ENCODE measurements at places on chromosomes 7 and 10.

- no peak for DNase-seq
Measured at GRCh38 chr7:117076426-117076943, 123.2 kb downstream of the ST7 start.

GRCh38 chr7:35359423-35359822 is 105.5 kb upstream of the TBX20 start:
- DNase-seq, result no peak

GRCh38 chr10:43888586-43888985 is 239.9 kb upstream of the ZNF32 start:
- DNase-seq, result no peak

DNA sequence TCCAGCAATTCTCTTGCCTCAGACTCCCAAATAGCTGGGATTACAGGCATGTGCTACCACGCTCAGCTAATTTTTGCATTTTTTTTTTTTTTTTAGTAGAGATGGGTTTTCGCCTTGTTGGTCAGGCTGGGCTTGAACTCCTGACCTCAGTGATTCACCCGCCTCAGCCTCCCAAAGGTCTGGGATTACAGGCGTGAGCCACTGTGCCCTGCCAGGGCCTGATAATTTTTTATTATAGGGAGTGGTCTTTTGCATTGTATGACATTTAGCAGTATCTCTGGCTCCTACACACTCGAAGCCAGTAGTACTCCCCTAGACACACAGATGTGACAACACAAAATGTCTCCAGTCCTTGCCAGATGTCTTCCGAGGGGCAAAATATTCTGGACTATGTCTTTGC is 124.0 kb downstream of the DKK1 start:
- no peak for DNase-seq

GRCh38 chr10:43980313-43980712 is 331.6 kb upstream of the ZNF32 start:
- DNase-seq, result no peak

- no peak for DNase-seq
Measured at GRCh38 chr7:33217595-33217994, 88.2 kb downstream of the BBS9 start.

DNA sequence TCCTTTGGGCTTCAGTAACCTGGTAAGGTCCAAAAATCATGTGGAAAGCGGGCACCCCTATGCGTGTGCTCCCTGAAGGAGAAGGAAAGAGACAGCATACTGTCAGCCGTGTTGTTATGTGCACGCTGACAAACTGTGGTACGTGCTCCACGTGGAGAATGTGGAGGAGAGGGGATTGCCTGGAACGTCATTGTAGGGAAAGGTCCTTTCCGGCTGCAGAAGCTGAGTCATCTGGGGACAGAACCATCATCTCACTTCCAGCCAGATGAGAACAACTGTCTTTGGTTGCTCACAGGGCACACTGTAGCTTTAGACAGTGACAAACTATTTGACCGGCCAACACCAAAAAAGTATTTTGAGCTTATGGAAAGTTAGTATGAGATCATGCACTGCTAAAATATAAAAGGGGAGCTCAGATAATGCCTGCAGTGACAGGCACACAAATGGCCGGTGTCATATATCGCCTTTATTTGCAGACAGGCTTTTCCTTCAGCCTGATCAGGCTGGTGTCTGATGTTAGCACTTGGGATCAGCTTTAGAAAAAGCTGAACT is 38.8 kb upstream of the GRB10 start:
- no peak for DNase-seq

- no peak for DNase-seq
Measured at GRCh38 chr7:128733278-128733645, 5.9 kb upstream of the CALU start.

DNA sequence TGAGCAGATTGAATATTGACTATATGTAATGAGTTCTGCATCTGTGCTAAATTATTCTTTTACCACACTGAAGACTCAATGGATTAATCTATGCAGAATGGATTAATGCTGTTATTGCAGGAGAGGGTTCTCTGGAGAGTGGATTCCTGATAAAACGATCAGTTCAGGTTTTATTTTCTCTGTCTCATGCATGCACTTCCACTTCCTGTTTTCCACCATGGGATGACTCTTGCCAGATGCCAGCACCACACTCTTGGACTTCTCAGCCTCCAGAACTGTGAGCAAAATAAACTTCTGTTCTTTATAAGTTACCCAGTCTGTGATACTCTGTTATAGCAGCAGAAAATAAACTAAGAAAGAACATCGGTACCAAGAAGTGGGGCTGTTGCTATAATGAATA is 207.5 kb downstream of the KCND2 start:
- no peak for DNase-seq

DNA sequence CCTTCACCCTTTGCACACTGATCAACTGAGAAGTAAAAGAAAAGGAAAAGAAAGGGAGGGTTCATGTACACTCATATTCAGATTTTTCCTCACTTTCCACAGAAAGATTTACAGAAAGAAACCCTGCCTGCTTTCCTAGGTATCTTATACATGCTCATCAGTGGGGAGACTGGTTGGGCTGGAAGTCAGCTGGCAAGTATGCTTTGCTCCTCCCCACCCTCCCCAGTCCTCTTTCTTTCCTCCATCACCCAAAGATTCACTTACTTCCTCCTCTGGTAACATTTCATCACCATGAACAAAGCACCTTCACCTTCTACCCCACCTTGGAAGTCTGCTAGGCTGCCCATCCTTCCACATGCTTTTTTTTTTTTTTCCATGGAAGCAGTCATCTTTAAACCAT is 153.2 kb upstream of the NRBF2 start:
- no peak for DNase-seq

DNA sequence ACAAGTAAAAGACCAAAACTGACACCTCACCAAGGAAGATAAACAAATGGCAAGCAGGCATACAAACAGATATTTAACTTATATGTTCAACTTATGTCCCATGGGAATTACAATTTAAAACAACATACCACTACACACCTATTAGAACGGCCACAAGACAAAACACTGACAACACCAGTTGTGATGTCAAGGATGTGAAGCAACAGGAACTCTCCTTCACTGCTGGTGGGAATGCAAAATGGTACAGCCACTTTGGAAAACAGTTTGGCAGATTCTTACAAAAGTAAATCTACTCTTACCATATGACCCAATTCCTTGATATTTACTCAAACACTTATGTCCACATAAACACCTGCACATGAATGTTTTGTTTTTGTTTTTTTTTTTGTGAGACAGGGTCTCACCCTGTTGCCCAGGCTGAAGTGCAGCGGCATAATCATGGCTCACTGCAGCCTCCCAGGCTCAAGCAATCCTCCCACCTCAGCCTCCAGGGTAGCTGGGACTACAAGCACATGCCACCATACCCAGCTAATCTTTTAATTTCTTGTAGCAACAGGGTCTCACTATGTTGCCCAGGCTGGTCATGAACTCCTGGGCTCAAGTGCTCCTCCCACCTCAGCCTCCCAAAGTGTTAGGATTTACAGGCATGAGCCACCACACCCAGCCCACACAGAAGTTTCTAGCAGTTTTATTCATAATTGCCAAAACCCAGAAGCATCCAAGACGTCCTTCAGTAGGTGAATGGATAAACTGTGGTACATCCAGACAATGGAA is 27.3 kb downstream of the HERC4 start:
- no peak for DNase-seq

DNA sequence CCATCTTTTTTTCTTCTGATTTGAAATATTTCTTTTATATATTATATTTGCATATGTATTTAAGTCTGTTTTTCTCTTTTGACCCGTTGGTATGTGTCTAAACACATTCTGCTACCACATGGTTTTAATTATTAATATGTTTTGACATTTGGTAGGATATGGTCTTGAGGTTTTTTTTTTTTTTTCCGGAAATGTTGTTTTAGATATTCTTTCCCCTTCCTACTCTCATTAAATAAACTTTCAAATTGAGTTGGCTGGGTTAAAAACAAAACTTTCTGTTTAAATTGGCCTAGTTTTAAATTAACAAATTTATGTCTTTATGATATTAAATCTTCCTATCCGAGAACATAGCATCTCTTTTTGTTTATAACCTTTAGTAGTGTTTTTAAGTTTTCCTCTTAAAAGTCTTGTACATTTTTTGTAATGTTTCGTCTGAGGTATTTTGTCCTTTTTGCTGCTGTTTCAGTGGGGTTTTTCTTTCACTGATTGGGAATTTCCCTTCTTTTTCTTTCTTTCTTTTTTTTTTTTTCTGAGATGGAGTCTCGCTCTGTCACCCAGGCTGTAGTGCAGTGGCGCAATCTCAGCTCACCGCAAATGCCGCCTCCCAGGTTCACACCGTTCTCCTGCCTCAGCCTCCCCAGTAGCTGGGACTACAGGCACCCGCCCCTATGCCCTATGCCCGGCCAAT is 25.4 kb downstream of the STAM start:
- DNase-seq, result no peak

GRCh38 chr7:116525298-116525912 is 569 bp downstream of the CAV1 start:
- DNase-seq, result no peak

DNA sequence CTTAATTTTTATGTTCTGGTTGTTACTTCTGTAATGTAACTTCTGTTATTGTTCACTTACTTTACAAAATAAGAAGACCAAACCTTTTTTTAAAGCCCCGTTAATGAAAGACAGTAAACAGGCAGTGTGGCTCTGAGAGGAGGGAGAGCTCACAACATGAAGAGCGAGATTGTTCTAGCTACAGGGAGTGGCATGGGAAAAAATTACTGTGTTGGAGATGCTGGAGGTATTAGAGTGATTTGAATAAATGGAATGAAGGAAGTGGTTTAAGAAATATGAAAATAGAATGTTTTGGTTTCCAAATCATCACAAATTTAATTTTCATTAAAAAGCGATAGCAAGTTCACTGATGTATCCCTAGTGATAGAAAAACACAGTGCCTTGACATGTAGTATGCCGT is 31.8 kb downstream of the REEP3 start:
- DNase-seq, result no peak

GRCh38 chr10:102614888-102615287 is 29.4 kb upstream of the TRIM8 start:
- no peak for DNase-seq

GRCh38 chr7:105831824-105832535 is 44.4 kb downstream of the ATXN7L1 start:
- DNase-seq, result no peak

DNA sequence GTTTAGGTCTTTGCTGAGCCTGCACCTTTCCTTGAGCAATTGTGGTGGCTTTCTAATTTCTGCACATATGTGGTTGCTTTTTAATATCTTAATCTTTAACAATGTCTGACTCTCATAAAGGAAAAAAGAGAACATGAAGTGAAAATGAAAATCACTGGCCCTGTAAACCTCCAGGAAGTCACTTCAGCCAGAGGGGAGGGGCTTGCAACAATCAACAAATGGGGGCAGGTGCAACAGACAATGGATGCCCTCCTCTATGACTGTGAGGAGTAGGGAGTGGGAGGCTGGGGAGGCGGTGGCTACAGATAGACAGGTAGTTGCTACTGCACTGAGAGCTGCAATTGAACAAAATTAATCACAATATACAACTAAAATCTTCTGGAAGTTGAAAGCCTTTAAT is 1377.4 kb downstream of the XPNPEP1 start:
- no peak for DNase-seq

- DNase-seq, result no peak
Measured at GRCh38 chr10:60803433-60803832, 25.2 kb downstream of the CDK1 start.

DNA sequence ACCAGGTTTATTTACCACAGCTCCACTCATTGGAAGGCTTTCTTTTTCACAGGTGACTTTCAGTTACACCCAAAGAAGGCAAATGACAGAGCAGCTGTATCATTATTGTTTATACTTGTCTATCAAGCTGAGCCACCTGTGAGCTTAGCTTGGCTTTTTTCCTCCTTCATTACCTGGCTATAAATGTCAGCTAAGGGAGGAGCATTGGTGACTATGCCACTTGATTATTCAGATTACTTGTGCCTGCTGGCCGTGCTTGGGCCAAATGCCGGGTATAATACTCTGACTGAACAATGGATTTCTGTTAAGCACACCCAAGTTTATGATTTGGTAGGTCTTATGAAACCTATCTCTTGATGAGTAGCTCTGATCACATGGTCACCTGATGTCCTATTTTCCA is 9.9 kb upstream of the GNAT3 start:
- DNase-seq, result no peak

- DNase-seq, result peak; percentile 78
Measured at GRCh38 chr7:124032369-124033094, at the start of gene TMEM229A. TMEM229A (minus strand) TSS chr7:124033067; CDS start chr7:124033003, 64 bp downstream.

GRCh38 chr7:83547526-83547925 is 101.4 kb downstream of the SEMA3E start:
- DNase-seq, result peak; percentile 15

- no peak for DNase-seq
Measured at GRCh38 chr10:13525663-13526062, 3.2 kb downstream of the BEND7 start.

- no peak for DNase-seq
Measured at GRCh38 chr10:51867956-51868355, 168.6 kb upstream of the CSTF2T start.

GRCh38 chr7:28123752-28124151 is 56.8 kb downstream of the JAZF1 start:
- DNase-seq, result no peak

DNA sequence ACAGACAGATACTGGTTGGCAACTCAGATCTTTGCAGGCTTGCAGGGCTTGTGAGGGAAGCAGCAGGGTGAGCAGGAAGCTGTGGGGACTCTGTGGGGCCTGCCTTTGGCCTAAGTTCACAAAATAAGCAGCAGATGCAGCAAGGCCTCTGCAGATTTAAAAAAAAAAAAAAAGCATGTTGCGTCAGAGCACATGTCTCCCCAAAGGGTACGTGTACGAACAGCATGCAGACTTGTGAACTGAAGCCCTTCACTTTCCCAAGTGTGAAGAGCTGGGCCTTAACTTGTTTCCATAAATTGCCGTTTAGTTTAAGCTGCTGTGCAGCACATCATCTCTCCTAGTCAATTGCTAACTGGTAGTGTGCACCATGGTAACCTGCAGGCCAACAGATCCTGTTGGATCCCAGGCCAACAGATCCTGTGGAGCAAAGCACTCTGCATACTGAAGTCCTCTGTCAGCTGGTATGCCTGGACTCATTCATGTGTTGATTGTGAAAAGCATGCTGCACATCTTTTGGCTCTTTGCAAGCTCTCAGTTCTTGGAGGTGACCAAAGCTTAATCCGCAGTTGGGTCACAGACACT is 10.8 kb upstream of the XPNPEP1 start:
- no peak for DNase-seq

DNA sequence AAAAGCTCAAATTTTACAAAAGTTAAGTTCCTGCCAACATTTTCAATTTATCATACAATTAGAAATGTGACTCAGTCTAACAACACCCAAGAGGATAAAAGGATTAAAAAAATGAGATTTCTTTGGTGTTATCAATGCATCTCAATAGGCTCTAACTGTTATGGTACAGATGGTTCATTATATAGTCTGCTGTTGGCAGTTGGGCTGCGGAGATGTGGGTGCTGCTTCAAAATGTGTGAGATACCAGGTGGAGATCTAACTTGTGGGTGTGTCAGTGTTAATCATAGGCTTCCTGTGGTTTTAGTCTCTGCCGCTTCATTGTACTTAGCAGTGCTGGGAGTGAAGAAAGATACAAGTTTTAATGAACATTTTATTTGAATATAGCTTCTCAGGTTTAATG is 231.2 kb downstream of the EXOC4 start:
- DNase-seq, result peak; percentile 88

- DNase-seq, result no peak
Measured at GRCh38 chr7:87345962-87346371, 503 bp downstream of the CROT start.

- DNase-seq, result no peak
Measured at GRCh38 chr10:34506786-34507185, 308.3 kb downstream of the PARD3 start.

GRCh38 chr10:14603534-14604102 is 171.1 kb downstream of the FAM107B start:
- peak; percentile 36 for DNase-seq

GRCh38 chr7:93117327-93117726 is 452 bp downstream of the SAMD9 start:
- DNase-seq, result no peak
